ENCODE measurements at places on chromosomes 7 and 10.

DNA sequence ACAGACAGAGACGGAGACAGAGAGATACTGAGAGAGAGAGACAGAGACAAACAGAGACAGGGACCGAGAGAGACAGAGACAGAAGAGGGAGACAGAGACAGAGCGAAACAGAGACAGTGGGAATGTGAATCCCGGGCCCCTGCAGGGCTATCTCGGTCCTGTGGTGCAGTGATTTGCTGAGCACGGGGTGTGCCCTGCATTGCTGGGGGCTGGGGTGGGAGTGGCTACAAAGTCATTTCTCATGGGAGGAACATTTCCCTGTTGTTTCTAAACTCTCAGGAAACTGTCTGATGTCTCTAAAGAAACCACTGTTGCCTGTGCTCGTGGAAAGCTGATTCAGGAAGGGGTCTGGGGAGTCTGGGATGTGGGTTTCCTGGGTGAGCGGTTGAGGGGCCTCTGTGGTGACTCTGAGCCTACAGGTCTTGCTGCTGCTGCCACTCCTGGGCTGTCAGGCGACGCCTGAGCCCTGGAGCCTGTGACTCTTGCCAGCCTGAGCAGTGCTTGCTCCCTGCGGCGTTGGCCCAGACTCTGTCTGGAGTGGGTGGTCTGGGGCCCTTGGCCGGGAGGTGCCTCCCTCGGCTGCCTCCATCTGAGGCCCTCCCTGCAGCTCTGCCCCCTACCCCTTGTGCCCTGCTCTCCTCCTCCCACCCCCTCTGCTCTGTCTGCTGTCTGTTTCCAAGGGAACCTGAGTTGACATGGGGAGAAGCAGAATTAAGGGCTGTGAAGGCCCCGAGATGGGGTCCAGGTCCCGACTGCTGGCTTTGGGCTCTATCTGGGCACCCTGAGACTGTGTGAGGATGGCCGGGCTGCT, 292.0 kb downstream of the WDR37 start:
- DNase-seq = no peak

- DNase-seq = no peak
Observed at GRCh38 chr7:116683786-116684185, 11.8 kb downstream of the MET start.

- DNase-seq = no peak
Observed at GRCh38 chr10:72759584-72759983, 67.6 kb downstream of the MCU start.

- DNase-seq = no peak
Observed at GRCh38 chr7:75771224-75771623, 787 bp downstream of the CCL26 start.

- no peak for DNase-seq
Observed at GRCh38 chr10:17256627-17257026, 28.6 kb downstream of the VIM start.

DNA sequence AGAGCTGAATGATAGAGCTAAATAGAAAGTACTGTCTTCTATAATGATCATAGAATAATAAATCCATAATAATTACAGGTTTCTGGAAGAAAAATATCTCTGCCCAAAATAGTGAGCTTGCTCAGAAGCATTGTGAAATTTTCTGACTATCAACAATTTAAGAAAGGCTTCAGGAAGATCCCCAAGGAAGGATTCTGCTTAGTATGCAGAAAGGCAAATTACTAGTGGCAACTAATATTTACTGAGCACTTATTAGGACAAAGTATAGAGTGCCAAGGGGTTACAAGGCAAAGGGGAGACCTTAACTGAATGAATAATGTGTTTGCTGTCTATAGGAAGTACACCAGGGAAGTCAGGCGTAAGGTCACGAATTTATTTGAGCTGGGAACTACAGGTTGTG, 158.1 kb upstream of the LRRTM3 start:
- DNase-seq = no peak

DNA sequence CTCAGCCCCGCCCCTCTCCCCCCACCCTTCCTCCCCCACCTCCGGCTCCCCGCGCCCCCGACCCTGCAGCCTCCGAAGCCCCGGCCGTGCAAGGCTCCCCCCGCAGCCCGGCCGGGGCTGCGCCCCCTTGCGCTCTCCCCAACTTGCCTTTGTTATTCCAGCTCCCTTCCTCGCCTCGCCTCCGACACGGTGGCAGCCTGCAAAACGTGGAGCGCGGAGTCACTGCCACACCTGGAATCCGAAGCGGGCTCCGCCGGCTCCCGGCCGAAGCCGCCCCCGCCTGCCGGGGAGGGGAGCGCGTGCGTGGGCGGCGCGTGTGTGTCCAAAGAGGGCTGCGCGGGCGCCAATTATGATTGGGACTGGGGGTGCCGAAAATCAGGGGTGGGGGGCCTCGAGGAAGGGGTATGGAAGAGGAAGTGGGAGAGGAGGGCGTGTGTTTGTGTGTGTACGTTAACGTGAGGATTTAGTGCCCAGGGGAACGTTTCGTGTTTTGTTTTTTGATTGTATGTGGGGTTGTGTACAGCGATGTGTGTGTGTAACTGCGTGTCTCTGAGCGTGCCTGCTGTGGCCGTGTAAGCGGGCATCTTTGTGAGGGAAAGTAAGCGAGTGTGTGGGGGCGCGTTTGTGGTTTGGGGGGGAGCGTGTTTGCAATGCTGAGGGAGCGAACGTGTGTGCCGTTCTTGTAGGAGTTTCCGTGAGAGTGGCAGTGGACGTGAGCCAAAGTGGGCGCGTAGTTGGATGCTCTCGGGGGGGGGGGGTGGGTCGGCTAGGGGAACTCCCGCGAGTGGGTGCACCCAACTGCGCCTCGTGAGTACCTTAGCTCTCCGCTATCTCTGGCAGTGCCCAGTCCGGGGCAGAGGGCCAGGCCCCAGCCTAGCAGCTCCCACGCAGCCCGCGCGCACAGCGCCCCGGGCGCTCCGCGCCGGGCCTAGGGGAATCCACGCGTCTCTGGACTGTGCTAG, 1.2 kb upstream of the ZMIZ1 start:
- DNase-seq = peak; percentile 83

GRCh38 chr10:72736828-72737220, 44.9 kb downstream of the MCU start:
- no peak for DNase-seq

GRCh38 chr10:1034758-1035157, 9.1 kb upstream of the IDI2 start:
- DNase-seq = no peak

GRCh38 chr7:148962823-148963582, 65.3 kb downstream of the PDIA4 start:
- DNase-seq = peak; percentile 69

DNA sequence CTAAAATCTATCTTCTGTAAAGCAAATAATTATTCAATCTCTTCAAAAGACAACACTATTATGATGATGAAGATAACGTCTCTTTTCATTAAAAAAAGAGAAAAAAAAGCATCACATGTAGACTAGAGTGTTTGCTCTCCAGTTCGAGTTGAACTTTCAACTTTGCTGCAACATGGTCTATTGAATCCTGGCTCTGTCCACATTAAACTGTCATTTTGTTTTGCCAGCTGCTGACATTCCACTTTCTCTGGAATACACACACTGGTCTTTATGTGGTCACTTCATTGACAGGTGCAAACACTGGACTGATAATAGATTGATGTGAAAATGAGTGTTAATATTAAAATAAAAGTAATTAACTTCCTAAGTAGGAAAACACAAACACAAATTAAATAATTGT, 61.7 kb downstream of the PTF1A start:
- peak; percentile 86 for DNase-seq

- DNase-seq = no peak
Observed at GRCh38 chr7:107049971-107050532, 5.5 kb downstream of the PRKAR2B start.

DNA sequence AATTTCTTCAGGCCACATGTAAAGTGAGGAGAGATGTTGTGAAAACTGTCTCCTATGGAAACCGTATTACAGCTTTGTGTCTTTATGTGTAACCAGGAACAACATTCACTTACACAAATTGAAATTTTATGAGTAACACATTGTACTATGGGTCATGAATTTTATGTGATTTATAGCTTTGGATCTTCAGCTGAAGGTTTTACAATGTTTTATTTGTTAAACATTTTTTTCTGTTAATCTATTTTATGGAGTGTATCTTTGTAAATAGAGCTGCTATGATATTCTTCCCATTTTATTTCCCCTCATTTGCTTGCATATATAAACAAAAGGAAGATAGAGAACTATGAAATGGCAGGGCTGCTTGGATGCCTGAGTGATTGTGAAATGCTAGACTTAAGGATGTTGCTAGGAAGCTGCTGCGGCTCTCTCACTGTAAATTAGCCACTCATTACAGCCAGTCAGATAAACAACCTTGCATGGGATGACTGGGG, 104.5 kb upstream of the PCLO start:
- peak; percentile 5 for DNase-seq

- DNase-seq = no peak
Observed at GRCh38 chr7:158633055-158633956, 45.7 kb upstream of the PTPRN2 start.

Measured in NCI-H774 (cell line).